Natural killer cell (primary cell): ENCODE measurements at places on chromosomes 5 and 9.

GRCh38 chr9:93807166-93808074, 147.7 kb downstream of the BARX1 start:
- no peak for DNase-seq

DNA sequence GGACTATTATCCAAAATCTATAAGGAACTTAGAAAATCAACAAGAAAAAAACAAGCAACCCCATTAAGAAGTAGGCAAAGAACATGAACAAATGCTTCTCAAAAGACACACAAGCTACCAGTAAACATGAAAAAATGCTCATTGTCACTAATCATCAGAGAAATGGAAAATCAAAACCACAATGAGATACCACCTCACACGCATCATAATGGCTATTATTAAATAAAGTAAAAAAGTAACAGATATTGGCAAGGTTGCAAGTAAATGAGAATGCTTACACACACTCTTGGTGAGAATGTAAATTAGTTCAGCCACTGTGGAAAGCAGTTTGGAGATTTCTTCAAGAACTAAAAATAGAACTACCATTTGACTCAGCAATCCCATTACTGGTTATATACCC, 167.0 kb upstream of the DMRTA1 start:
- no peak for DNase-seq

DNA sequence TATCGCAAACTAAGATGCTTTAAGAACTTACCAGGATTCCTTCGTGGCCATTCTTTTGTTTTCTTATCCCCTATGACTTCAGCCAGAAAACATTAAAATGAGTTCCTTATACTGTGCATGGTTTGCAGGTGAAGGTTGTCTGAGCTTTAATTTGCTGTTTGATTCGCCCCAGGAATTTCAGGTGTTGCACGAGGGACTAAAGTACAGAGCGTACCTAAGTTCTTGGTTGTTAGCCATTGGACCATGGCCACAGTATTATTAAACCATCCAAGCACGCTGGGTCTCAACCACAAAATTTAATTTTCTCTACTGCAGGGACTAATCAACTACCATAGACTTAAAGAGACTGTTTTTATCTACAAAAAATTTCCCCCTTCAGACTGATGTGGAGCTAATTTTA, 208.4 kb upstream of the MPDZ start:
- DNase-seq = no peak

- no peak for DNase-seq
Observed at GRCh38 chr5:68544091-68544647, 328.6 kb downstream of the PIK3R1 start.

- DNase-seq = no peak
Observed at GRCh38 chr9:32502464-32502863, 23.5 kb downstream of the RIGI start.

GRCh38 chr5:23631302-23632045, 124.1 kb downstream of the PRDM9 start:
- DNase-seq = no peak

- DNase-seq = no peak
Observed at GRCh38 chr5:87650284-87650683, 237.6 kb upstream of the CCNH start.

DNA sequence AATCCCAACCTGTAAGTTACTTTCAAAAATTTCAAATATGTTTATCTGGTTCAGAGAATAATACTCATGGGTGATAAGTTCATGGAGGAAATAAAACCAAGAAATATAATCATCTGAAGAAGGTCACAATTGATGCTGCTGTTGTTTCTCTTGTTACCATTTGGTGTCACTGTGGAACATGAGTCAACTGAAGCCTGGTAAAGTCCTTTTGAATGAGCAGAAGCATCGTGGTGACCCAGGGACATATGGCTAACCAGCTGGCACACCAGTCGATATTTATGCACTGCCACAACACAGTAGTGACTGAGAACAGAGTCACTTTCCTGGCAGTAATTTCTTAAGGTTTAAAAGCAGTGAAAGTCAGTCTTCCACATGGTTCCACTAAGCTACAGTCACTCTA, 612.9 kb upstream of the TLE4 start:
- DNase-seq = no peak

- no peak for DNase-seq
Observed at GRCh38 chr9:108640230-108640629, 215.6 kb downstream of the ACTL7B start.
